ENCODE measurements at places on chromosomes 7 and 10.

DNA sequence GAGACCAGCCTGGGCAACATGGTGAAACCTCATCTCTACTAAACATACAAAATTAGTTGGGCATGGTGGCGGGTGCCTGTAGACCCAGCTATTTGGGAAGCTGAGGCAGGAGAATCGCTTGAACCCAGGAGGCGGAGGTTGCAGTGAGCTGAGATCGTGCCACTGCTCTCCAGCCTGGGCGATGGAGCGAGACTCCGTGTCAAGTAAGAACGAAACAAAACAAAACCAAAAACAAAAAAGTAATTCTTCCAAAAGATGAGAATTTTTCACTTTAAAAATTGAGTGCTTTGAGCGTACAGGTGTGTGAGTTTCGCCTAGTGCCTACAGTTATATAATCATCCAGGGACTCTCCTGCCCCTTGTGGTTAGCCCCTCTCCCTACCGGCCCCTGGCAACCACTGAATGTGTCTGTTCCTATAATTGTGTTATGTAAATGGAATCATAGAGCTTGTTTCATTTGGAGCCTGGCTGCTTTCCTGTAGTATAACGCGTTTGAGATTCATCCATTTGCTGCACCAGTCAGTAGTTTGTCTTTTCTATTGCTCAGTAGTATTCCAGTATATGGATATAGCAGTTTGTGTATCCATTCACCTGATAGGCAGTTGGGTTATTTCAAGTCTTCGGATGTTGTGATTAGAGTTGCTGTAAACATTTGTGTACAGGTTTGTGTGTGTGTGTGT is 80.0 kb downstream of the RBM33 start:
- no peak for DNase-seq

DNA sequence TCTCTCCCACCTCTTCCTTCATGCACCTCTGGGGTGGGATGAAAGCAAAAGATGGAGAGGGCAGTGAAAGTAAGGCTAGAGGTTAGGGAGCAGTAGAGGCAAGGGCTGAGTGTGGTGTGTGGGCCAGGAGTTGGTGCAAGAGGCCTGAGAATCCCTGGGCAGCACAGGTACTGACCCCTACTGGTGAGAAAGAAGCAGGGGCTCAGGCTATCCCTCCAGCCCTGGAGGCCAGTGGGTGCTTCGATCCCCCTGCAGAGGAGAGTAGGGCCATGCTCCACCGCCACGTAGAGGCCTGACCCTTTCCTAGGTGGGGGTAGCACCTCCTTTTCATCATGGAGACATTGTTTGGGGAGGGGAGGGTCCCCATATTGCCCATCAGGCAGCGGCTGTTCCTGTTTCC is 9.8 kb downstream of the CDHR1 start:
- DNase-seq, result no peak

GRCh38 chr10:106799776-106800175 is 364.7 kb downstream of the SORCS1 start:
- DNase-seq, result no peak

DNA sequence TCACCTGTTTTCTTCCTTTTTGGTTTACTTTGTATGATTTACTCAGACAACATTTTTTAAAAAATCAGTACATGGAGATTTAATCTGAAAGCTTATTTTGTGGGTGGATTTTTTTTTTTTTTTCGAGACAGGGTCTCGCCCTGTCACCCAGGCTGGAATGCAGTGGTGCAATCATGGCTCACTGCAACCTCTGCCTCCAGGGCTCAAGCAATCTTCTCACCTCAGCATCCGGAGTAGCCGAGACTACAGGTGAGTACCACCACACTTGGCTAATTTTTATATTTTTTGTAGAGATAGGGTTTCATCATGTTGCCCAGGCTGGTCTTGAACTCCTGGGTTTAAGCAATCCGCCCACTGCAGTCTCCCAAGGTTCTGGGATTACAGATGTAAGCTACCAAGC is 2.5 kb downstream of the GSTO1 start:
- DNase-seq, result no peak

GRCh38 chr7:75639886-75640190 is 98.9 kb downstream of the HIP1 start:
- no peak for DNase-seq

DNA sequence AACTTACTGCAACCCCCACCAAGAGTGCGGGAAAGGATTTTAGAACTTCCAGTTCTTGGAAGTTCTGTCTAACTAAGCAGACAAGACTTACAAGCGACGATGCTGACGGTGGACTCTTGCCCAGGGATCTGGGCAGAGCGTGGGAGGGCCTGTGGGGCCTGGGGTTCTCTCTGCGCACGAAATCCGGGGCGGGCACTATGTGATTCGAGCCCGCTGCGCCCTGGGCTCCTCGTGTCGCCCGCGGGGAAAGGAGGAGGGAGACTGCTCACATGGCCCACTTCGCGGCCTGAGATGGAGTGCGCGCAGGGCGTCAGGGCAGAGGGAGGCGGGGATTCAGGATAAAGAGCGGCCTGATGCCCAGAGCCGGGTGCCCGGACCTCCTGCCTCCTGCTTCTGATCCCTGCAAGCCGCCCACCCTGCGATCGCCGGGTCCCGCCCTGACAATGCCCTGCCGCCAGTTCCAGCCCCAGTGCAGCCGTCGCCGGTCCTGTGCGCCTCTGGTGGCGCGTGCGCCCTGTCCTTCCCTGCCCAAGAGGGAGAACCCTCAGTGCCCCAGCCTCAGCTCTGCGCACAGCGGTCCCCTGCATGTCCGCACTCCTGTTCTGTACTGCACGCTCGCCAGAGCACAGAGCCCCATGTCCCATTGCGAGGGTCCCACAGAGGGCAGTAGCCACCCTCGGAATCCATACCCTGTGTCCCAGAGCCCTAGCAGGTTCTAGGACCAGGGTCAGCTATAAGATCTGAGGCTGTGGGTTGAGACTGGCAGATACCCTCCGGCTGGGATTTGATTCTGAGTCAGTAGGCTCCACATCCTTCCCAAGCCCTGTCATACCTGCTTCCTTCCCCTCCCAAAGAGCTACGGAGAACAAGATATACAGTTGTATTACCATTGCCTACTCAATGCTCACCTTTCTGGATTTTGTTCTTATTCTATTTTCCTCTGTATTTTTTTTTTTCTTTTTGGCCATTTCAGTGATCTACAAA is 99.4 kb upstream of the TMEM106B start:
- DNase-seq, result no peak
